D721Med (cell line): ENCODE measurements at places on chromosomes 2 and 18.

GRCh38 chr2:54038835-54039234 is 68.0 kb upstream of the PSME4 start:
- no peak for DNase-seq

DNA sequence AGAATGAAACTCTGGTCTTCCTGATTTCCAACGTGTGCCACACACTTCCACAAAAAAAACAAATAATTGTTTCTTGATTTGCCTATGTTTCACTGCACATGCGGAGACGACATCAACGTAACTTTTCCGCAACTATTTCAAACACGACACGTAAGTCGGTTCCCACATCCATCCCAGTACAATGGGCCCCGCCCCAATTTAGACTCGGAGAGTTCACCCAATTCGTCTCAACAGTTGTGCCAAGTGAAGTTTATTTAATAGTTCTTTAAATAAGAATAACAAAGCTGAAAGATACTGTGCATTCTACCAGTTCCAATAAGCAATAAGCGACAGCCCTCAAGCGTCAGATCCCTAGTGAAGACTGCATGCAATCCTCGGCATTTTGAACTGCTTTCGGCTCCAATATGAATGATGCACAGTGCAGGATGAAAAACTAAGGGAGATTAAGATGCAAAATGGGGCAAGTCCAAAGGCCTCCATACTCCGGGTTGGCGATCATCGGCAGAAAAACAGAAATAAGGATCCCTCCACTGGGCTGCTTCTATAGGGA is 664 bp downstream of the CCT4 start:
- DNase-seq = no peak

DNA sequence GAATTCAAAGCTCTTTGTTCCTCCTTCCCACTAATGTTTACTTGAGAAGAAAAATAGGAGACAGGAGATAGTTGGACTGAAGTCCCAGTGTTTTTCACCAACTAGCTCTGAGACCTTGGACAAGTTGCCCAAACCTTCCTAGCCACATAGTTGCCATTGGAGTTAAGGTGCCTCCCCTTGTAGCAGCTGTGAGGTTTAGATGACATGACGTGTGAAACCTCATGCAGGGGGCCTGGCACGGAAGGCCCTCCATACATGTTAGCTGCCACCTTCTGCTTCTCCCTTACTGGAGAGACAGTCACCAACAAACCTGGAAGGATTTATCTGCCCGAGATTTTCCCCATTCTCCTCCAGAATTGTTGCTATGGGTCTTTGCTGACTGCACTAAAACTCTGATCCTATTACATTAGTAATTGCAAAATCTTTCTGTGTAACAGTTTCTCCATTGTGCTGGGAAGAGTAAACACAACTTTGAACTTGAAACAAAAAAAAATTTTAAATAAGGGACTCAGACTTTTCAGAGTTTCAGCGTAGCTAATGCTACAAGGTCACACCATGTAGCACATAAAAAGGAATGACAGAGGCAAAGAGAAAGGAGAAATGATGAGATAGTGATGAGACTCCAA is 23.8 kb upstream of the CABYR start:
- DNase-seq = no peak

DNA sequence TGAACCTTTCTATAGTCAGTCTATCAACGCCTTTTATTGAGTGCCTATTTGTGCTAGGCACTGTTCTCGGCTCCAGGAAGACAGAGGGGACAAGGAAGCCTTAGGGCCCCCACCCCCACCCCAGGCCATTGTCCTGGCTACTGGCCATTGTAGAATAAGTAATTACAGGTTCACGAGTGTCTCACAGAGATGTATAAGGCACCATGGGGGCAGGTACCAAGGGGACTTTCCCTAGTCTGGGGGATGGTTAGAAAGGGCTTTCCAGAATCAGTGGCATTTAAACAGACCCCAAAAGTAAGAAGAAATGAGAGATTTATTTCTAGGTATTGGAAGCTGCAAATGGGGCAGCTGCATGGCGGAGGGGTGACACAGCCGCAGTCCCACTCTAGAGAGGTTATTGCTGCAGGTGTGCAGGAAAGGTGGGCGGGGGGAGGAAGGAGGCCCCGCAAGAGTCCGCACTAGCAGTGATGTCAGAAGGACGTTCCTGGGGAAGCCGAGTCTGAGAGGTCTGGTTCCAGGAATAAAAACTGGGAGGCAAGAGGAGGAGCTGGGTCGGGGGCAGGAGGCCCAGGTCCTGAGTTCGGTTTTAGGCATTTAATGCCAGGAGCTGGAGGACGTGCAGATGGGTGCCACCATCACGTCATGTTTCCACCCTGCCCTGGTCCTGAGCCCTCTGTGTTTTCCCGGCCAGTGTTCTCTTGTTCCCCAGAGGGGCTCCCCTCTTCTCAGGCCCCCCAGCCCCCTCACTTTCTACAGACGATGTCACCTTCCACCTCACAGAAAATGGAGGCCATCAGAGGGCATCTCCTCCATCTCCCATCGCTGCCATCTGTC is 30.5 kb downstream of the FOSL2 start:
- DNase-seq = no peak

DNA sequence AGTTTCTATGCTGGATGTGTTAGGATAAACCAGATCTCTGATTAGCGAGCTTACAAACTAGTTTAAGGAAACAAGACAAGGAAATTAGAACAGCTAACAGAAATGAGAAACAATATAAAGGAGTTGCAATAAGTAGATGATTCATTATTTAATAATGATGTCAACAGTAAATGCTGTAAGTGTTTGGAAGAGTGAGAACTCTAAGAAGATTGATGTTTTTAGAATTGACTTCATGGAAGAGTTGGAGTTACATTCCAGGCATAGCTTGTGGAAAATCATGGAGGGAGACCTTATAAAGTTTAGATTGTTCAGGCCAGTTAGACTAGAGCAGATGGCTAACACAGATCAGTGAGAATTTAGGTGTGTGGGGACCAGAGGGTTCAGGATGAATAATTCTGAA is 32.6 kb downstream of the PPP1R1C start:
- no peak for DNase-seq

- no peak for DNase-seq
These were observed 130.9 kb upstream of the CAVIN2 start for GRCh38 chr2:191977754-191978153.

DNA sequence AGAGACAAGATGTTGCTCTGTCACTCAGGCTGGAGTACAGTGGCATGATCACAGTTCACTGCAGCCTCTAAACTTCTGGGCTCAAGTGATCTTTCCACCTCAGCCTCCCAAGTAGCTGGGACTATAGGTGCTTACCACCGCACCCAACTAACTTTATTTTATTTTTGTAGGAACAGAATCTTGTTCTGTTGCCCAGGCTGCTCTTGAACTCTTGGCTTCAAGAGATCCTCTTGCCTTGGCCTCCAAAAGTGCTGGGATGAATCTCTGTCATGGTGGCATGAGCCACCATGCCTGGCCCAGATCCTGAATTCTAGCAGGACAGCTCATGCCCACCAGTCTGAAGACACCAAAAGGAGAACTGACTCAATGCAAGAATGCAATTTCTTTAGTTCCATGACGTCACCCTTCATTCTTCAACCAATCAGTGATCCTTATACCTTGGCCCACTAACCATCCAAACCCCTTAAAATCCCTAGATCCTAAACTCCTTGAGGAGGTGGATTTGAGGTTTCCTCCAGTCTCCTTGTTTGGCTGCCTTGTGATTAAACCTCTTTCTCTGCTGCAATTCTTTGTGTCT is 25.6 kb upstream of the CXXC1 start:
- no peak for DNase-seq

GRCh38 chr2:65583061-65583460 is 150.7 kb upstream of the SPRED2 start:
- no peak for DNase-seq

DNA sequence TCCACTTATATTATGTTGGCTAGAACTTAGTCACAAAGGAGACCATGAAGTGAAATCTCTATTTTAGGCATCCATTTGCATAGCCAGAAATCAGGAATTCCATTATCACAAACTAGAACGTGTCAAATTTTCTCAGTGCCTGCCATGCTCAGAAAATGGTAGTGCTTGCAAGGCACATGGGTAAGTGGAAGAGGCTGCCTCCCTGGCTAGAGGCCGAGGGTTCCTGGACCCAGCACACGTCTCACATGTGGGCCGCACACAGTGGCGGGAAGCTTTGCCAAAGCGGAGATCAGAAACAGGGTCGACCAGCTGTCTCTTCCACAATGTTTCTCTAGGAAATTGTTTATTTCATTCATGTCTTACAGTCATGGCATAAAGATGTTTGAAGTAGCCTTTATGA is 42.3 kb downstream of the TRAF3IP1 start:
- no peak for DNase-seq

- DNase-seq = no peak
These were observed 9.1 kb downstream of the RESP18 start for GRCh38 chr2:219323434-219323833.

GRCh38 chr2:200782251-200782650 is 29.5 kb upstream of the BZW1 start:
- no peak for DNase-seq

GRCh38 chr2:57177176-57177575 is 869.4 kb upstream of the VRK2 start:
- no peak for DNase-seq

- no peak for DNase-seq
These were observed 360.3 kb upstream of the SPHKAP start for GRCh38 chr2:228541789-228542188.

- DNase-seq = no peak
These were observed 1223.5 kb upstream of the FAM98A start for GRCh38 chr2:34822616-34823015.

DNA sequence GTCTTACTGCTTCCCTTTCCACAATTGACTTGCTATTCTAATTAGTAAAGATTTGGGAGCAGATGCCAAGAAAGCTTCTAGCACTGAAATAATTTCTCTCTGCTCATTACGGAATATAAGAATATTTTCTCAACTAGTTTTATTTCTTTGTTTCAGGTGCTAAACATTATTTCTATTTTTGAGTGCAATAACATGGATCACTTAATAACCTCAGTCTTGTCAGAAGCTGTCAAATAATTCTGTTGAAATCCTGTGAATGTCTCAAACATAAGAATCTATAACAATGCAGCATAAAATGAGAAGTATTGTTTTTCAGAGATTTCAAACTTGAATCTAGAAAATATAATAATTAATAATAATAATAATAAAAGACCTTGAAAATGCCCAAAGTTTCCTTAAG is 1221.0 kb downstream of the DSC3 start:
- DNase-seq = no peak

DNA sequence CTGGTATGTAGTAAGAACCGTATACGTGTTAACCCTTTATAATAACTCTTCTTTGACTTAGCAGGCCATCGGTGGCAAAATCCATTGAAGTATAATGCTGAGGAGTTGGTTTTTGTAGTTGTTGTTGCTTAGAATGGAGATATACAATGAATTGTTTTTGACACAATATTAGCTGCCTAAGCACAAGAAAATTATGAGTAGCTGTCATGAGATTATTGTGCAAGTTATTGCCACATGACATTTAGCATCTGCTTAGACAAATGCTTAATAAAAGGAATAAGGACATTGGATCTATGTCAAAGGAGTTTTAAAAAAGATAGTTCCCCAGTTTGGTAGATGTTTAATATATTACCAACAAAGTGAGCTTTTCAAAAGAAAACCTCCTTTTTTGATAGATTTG is 59.9 kb downstream of the ABCB11 start:
- DNase-seq = no peak

DNA sequence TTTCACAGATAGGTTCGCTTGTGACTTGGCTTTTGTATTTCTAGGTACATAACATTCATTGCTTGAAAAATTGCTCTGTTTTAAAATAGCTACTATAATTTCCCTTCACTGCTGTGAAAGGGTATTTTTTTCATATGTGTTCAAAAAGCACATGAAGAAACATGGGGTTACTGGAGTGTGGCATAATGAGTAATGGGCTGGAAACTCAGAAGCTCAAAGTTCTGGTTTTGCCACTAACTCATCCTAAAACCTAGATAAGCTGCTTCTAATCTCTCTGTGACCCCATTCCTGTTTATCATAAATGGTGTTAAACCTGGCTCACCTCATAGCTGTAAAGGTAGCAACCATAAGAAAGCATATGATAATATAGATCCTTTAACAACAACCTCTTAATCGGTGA is 319.3 kb downstream of the PTPRM start:
- no peak for DNase-seq

- no peak for DNase-seq
These were observed 1.6 kb downstream of the ZNF397 start for GRCh38 chr18:35242426-35242825.

DNA sequence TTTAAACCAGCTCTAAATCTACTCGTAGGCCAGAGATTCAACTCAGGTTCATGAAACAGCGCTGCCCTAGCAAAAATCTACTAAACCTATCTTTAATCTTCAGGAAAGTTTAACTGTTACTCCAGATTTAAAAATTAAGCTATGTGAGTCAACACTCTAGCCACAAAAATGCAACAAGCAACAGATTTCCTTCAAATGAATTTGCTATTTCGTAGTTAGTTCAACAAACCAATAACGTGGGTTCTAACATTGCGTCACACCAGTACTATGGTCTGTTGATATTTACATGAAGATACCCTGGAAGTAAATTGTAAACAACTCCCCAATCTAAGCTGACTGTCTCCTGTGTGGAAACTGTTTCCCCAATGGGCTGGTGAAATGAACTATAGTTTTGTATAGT is 71.2 kb downstream of the FIGN start:
- DNase-seq = no peak

DNA sequence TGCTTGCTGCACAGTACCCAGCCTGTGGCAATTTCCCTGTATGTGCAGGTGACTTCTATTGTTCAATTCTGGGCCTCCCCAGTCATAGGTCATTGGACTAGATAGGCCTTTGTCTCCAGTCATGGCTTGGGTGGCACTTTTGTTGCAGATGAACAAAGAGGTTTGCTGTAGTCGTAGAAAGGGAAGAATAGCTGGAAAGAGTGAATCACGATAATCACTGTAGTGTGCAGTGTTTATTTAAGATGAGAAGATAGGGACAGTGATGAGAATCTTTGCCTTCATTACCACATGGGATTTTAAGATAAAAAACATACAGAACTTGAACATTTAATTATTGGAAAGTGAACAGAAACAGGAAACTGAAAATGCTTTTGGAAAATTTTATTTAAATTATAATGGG is 156.1 kb upstream of the CYRIA start:
- no peak for DNase-seq

DNA sequence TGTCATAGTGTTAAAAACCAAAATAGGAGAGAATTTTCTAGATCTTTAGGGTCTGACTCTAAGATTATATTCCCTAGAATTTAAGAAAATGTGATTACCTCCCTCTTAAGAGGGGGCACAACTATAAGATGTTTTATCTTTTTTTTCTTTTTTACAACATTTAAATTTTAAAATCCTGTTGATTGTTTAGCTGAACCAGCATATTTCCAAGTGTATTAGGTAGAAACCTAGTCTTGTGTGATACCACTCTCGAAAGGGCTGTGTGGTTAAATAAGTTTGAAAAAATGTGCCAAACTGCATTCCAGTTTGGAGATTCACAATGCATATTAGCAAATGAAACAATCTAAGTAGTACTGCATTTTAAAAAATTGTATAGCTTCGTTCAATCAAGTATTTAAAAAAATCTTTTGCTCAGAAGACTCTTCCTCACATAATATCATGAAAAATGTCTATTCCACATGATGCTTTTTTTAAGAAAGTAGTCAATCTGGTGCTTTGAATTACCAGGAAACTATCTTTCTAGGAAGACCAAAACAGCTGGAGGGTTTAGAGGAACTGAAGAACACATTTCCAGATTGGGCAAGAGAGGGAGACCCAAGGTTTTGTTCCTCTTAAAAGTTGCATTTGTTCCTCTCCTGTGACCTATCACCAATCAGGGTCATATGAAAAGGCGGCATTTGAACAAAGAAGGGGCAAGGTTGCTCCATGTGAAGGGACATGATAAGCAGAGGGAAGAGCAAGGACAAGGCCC is 98.8 kb downstream of the DPP4 start:
- no peak for DNase-seq

- no peak for DNase-seq
These were observed 97.6 kb downstream of the WDR7 start for GRCh38 chr18:56748698-56749268.
